ENCODE measurements at places on chromosomes 13 and 19. TPM values are rescaled to one million over a fixed set of nuclear protein-coding genes. Genes with fewer than 3 reads are reported as not detected.

GDF15 gene
- 46.7 TPM for total RNA-seq

PRKCG gene
- total RNA-seq, result not detected

KANK3 gene
- 0.17 TPM for total RNA-seq

RASAL3 gene
- total RNA-seq, result not detected

MYO16 gene
- 0.17 TPM for total RNA-seq

SBK3 gene
- 0.15 TPM for total RNA-seq

C19orf18 gene
- total RNA-seq, result not detected
